Stimulated activated CD4-positive, alpha-beta T cell treated with anti-CD3 and anti-CD28 coated beads, Interleukin-12 subunit alpha, Interleukin-12 subunit beta, amount 100 ng/mL, for 4 hours (primary cell): ENCODE measurements at places on chromosomes 12 and 14.

- no peak for DNase-seq
Measured at GRCh38 chr12:66929121-66929520, 250.2 kb upstream of the GRIP1 start.

GRCh38 chr12:6392504-6392903, 8.5 kb downstream of the LTBR start:
- no peak for DNase-seq

- no peak for DNase-seq
Measured at GRCh38 chr14:52918486-52918885, 32.4 kb downstream of the FERMT2 start.

GRCh38 chr12:85325442-85325841, 45.4 kb downstream of the ALX1 start:
- no peak for DNase-seq

GRCh38 chr14:67571275-67571990, 28.6 kb downstream of the PIGH start:
- peak; percentile 58 for DNase-seq

GRCh38 chr14:79464468-79464867, 746.8 kb downstream of the DIO2 start:
- DNase-seq = no peak

DNA sequence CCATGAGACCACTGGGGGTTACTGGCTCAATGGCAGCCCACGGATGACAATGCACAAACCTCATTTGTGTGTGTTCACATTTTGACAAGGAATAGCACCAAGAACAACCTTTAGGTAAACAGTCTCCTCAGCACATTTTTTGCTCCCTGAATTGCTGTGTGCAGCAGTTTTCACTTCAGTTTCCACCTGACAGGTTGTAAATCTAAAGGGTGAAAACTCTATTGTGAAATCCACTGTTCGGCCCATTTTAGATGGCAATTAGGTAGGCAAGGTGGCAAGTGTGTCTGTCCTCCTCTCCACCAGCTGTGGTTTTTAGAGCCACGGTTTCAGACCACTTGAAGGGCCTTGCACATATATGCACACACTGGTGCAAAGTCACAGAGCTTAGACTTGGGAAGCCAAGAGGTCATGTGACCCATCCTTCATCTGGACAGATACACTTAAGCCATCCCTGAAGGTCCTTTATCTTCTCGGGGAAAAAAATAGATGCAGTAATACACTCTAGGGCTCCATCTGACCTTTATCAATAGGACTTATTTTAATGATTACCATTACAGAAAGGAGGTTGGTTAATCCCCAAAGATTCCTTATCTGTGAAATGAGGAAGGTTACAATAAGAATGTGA, 23.2 kb downstream of the HAL start:
- no peak for DNase-seq

DNA sequence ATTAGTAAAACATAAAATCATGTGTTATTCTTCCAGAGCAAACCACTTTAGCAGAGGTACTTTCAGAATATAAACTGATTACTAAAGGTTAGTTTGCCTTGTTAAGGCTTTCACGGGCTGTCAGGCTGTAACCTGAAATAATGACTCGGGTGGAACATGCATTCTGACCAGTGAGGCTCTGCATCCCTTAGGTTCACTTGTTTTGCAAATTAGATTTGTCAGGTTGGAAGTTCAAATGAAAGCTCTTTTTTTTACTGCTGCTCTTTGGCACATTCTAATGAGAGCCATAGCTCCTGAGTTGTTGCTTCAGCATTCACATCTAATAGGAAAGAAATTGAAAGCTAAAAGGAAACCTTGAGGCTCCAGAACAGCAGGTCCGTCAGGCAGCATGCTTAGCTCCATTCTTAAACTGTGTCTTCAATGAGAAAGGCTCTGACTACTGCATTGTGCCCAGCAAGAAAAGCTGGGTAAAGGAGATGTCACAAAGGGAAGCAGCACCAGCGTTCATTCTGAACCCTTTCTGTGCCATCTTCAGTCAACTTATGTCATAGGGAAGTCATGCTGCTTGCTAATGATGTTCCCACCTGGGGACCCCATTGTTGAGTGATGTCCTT, 445.5 kb upstream of the FBXO33 start:
- DNase-seq = no peak

GRCh38 chr12:49189731-49190716, 1.1 kb upstream of the TUBA1A start:
- DNase-seq = no peak

DNA sequence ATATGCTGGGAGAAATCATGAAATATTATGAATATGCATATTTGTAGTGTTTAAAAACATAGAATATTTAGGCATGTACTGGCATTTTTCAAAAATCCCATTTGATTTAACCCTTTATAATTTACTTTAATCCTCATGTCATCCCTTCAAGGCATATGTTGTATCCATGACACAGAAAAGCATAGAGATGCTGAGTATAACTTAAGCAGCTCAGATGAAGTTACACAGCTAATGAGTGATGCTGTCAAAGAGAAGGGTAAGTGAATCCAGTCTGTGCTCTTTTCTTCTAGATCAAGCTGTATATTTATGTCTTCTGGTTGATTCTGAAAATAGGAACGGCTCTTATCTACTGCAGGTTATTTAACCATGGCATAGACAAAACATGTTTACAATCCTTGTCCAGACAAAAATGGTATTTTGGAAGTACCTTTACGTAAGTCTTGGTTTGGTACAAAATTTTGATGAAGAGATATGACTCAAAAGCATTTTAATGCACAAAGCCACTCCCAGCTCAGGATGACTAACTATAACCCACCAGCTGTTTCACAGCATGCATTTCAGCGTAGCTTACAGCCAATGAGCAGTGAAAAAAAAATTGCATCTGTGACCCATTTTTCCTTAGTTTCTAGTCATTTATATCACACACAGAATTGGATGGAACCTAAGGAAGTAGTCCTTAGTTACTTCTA, 201.7 kb downstream of the STXBP6 start:
- DNase-seq = no peak

DNA sequence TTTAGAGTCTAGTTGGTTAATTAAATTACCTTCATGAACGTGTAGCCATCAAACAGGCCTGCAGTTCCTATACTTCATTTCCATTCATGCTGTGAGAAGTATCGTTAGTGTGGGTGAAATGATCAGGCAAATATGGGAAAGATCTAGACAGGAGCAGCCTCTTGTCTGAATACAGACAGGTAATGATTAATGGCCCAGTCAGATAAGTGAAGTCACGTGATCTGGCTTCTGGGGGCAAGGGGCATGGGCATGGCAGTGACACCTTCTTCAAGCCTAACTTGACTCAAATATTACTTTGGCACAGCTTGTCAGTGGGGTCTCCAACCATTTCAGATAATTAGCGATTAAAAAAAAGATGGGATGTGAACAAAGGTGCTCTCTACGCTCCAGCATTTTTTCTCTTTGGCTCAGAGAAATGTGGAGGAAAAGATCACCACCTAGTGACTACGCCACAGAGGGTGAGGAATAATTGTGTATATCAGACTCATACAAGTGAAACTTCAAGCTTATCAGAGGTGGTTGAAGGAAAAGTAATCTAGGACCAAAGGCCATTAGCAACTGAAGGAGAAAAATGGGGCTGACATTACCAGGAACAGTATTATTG, 17.8 kb downstream of the GUCY2C start:
- DNase-seq = no peak

GRCh38 chr12:45473636-45474035, 255.9 kb upstream of the ARID2 start:
- no peak for DNase-seq

DNA sequence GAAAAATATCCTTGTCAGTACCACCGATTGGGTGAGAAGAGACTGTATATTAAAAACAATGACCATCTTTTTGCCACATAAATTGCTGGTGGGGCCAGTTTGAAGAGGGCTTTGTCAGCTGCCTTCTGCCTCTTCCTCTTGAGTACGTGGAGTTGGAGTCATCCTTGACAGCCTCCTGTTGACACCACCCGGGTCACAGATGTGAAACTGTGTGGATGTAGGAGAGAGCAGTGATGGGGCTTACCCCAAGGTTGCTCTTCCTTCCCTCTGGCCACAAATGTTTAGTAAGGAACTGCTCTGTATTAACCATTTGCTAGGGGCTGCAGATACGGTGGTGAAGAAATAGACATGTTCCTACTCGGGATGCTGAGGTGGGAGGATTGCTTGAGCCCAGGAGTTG, 12.2 kb downstream of the PTPN11 start:
- no peak for DNase-seq

DNA sequence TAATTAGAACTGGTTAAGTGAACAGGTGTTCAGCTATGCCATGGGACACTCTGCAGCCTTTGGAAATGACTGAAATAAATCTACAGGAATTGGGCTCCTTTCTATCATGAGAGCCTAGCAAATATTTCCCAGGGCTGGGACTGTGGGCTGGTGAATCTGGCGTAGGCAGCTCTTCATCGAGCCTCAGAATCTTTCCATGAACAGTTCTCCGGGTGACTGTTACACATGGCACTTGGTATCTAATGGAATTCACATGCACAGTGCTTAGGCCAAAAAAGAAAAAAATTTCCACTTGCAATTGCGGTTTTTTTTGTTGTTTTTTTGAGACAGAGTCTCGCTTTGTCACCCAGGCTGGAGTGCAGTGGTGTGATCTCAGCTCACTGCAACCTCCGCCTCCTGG, 32.1 kb downstream of the PRKAB1 start:
- DNase-seq = no peak
